ENCODE measurements at places on chromosomes 6 and 20.
A peak's percentile ranks its signal among the peaks of the same experiment; 100 is the strongest.

GRCh38 chr6:21754891-21755290, 161.3 kb downstream of the SOX4 start:
- DNase-seq: no peak

GRCh38 chr6:126076992-126077664, 90.8 kb downstream of the TRMT11 start:
- DNase-seq: no peak

DNA sequence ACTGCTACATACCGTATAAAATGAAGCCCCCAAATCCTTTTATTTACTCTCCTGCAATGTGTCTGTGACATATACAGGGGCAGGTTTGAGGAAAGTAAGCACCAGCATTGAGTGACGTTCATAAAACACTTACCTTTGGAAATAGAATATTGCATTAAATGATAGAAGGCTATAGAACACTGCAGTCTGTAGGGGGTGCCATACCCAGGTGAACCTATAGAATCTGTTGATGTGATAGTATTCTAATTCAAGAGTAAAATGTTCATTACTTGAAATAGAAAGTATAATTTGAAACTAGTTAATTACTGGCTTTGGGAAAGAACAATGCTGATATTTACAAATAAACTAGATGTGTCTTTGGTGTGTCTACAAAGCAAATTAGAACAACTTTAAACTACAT, 47.0 kb upstream of the PRL start:
- no peak for DNase-seq

GRCh38 chr6:75601304-75602245, at the start of gene SENP6:
SENP6 (plus strand) TSS chr6:75601880; CDS start chr6:75602525, 645 bp downstream.
- DNase-seq: peak; percentile 61

DNA sequence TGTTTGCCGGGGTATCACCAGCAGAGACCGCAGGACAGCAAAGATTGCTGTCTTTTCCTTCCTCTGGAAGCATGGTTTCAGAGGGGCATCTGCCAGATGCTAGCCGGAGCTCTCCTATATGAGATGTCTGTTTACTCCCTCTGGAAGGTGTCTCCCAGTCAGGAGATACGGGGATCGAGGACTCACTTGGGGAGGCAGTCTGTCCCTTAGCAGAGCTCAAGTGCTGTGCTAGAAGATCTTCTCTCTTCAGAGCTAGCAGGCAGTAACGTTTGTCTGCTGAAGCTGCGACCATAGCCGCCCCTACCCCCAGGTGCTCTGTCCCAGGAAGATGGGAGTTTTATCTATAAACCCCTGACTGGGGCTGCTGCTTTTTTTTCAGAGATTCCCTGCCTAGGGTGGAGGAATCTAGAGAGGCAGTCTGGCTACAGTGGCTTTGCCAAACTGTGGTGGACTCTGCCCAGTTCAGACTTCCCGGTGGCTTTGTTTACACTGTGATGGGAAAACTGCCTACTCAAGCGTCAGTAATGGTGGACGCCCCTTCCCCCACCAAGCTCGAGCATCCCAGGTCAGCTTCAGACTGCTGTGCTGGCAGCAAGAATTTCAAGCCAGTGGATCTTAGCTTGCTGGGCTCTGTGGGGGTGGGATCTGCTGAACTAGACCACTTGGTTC, 133.0 kb upstream of the FLRT3 start:
- no peak for DNase-seq

DNA sequence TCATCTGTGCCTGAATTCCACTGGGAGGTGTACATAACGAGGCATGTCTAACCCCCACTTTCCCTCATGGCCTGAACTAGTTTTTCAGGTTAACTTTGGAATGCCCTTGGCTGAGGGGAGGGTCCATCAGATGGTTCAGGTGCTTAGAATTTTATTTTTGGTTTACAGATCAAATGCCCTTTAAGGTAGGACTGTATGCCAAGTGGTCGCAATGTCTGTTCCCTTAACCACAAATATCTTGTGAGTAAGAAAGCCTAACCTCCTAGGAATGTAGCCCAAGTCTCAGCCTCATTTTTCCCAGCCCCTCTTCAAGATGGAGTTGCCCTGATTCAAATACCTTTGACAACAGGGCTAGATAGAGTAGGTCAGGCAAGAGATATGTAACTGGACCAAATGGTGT, 78.4 kb downstream of the RNASET2 start:
- no peak for DNase-seq

DNA sequence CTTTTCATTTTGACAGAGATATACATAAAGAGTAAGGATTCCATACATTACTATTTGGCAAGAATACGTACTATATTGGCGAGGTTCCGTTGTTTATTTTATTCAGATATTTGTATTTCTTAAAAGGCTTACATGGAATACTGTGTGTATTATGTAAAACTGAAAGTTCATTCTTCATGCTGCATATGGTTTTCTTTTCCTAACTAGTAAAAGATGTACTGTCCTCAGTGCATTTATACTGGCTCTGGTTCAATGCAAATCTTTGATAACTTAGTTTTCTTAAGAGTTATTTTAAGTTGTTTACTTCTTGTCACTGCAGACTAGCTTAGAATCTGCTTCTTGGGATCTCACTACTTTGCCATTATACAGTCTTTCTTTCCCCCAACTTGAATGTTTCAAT, 42.0 kb downstream of the ADGRB3 start:
- no peak for DNase-seq

DNA sequence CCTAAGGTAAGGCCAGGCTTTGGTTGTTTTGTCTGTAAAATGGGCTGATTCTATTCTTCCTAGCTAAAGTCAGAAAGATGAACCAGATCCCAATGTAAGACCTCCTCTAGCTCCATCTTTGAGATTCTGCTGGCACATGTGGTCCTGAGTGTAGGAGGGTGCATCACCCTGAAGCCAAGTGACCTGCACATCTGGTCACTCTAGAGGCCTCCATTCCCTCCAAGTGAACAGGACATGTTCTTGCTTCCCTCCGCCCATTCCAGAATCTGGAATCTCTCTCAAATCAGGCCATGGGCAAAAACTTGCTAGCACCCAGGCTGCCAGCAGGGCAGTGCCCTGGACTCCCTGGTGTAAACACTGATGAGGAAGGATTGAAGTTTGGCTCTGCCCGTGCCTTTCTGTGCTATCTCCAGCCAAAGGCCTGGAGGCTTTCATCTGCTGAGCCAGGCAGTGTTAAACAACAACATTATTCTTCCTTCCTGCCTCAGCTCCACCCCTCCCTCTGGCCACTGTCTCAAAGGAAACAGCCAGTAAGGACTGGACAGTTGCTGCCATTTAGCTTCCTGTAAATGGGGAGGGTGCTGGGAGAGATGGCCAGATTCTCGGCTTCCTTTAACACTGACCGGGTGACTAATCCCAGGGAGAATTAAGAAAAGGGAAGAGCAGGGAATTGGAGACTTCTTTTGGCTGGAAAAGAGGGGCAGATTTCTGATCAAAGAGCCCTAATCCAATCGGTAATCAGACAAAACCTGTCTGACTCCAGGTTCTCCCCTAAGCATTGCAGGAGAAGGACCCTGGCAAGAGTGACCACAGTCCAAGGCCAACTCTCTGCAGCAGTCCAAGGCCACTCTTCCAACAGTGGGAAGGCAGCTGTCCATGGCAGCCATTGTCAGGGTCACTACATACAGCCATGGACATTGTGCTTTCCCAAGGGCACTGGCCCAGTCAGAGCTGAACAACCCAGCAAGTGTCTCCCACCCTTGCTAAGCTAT, 19.5 kb upstream of the ADGRF1 start:
- no peak for DNase-seq

- DNase-seq: no peak
Measured at GRCh38 chr6:106490436-106490835, 129.9 kb downstream of the CRYBG1 start.

- DNase-seq: no peak
Measured at GRCh38 chr6:34441526-34441925, 15.7 kb upstream of the RPS10 start.

DNA sequence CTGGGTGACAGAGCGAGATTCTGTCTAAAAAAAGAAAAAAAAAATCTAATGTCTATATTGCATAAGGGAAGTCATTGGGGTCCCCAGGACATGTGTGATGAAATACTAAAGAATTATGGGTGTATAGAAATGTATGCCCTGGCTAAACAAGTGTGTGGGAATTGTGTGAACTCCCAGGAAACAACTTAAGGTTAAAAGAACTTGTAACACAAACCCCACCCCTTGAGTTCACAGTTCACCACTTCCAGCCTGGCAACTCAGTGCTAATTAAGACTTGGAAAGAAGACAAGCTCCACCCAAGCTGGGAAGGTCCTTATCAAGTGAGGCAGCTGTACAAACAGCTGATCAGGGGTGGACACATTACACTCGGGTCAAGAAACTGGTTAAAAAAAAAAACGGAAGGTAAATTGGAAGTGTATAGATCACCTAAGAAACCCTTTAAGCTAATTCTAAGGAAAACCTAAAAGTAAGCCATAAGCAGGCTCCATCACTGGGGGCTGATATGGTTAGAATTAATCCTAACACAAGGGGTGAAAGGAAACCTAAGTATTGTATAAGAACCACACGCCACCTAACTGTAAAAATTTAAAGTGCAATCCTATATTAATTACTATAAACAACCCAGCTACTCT, 25.2 kb downstream of the HLA-A start:
- no peak for DNase-seq

GRCh38 chr20:55888685-55889084, 116.6 kb downstream of the CBLN4 start:
- no peak for DNase-seq

- no peak for DNase-seq
Measured at GRCh38 chr6:139762587-139763031, 388.2 kb upstream of the CITED2 start.

DNA sequence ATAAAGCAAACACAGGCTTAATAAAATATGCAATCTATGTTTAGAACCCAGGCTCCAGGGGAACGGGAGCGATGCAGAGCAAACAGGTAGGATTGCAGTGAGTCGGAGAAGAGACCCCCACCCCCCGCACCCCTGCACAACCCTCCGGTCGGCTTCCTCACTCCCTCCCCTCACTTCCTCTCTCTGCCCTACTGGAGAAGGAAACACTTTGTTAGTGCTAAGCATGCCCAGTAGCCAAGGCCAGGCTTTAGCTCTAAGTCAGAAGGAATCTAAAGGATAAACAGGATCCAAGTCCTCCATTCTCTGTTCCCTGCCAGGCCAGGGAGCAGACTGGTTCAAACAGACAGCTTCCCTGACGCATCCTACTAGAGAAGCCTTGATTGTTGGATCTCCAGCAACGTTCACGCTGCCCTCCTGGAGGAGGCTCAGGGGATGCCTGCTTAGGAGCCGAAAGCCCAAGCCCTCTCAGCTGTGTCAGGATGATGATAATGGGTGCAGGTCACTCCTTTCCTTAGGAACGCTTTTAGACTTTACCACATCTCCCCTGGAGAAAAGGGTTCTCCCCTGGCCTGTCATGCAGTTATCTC, 14.7 kb downstream of the FOXQ1 start:
- DNase-seq: no peak

- DNase-seq: no peak
Measured at GRCh38 chr20:62048821-62049291, 16.8 kb downstream of the TAF4 start.

DNA sequence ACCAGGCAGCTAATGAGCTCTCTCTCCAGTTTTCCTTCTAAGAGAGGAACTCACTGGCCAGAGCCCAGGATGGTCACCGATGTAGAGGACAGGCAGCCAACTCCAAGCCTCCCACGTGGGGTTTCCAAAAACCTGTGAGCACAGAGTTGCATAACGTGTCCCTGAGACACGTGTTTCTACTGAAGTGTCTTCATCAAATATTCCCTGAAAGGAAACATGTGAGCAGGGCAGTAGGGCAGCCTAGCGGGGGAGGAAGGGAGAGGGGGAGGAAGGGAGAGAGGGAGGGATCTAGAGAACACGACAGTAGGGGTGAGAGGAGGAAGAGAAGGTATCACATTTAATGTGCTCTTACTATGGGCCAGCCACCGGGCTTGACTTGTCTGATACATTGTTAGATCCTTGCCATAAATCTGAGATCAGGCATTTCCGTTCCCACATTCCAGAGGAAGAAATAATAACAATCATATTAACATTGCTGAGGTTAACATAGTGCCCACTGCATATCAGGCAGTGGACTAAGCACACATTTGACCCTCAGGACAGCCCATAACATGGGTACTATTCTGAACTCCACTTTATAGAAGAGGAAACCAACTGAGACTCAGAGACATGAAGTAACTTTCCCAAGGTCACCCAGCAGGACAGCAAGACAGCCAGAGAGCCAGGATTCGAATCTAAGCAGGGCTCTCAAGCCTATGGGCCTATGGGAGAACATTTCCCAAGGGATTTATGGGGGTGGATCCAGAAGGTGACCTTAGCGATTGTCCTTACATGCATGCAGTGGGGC, 4.5 kb upstream of the SYS1 start:
- no peak for DNase-seq

GRCh38 chr6:24484657-24485323, 4.6 kb downstream of the GPLD1 start:
- DNase-seq: no peak

- no peak for DNase-seq
Measured at GRCh38 chr6:166638573-166638964, 11.5 kb upstream of the RPS6KA2 start.

DNA sequence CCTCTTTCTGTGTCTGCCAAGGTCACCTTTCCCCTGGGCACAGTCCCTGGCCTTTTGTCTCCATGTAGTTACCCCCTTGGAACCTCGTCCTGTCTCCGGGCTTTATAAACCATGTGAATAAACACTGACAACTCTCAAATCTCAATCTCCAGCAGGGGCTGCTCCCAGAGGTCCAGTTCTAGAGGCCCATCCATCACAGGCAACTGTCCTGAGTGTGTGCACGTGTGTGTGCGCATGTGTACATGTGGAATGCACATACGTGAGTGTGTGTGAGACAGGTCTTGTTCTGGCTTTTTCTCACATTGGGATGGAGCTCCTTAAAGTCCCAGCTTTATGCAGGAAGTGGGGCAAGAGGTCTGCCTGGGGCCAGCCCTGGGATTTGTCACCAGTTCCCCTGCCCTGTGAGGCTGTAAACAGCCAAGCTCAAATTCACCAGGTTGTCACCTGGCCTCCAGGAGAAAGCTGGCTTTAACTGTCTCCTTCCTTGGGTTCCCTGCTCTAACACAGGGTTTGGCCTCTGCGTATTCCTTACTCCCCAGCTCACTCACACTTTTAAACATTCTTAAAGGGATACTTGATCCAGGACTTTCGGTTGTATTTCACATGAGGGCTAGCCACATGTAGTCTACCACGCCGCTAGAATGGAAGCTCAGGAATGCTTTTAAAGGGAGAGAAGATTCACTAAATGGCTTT, 42.7 kb downstream of the RAMACL start:
- no peak for DNase-seq

DNA sequence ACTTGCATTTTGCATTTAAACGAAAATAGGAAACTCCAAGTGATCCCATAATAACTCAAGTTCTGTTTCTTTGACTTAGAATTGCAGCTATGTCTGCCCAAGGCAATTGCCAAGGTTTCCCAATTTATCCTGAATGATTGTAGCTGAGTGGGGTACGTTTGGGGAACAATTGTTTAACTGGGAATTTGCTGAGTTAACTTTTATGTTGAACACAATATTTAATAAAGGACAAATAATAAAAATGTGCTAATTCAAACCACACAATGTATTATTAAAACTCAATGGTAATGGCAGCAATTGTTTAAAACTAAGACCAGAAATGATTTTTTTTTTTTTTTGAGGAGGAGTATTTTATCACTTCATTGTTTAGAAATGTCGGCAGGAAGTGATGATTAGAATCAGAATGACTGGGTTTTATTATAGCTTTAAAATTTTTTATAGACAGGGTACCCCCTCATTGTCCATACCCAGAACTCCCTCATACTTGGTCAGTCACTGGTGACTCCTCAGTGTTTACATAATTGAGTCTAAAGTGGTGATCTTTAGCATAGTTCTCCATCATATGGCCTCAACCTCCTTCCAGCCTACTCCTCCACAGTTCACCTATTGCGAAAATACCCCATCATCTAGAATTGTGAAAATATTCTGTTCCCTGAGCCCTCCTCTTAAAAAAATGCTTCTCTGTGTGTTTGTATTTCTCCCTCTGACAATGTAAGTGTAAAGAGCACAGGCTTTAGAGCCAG, 389.2 kb upstream of the CITED2 start:
- no peak for DNase-seq

All from stimulated activated CD8-positive, alpha-beta memory T cell treated with anti-CD3 and anti-CD28 coated beads, Interleukin-15, amount 100 ng/mL, for 48 hours (primary cell).